ENCODE measurements at places on chromosomes 1 and 21.
A peak's percentile ranks its signal among the peaks of the same experiment; 100 is the strongest.

- no peak for DNase-seq
Measured at GRCh38 chr1:116817582-116818064, 63.4 kb downstream of the CD2 start.

DNA sequence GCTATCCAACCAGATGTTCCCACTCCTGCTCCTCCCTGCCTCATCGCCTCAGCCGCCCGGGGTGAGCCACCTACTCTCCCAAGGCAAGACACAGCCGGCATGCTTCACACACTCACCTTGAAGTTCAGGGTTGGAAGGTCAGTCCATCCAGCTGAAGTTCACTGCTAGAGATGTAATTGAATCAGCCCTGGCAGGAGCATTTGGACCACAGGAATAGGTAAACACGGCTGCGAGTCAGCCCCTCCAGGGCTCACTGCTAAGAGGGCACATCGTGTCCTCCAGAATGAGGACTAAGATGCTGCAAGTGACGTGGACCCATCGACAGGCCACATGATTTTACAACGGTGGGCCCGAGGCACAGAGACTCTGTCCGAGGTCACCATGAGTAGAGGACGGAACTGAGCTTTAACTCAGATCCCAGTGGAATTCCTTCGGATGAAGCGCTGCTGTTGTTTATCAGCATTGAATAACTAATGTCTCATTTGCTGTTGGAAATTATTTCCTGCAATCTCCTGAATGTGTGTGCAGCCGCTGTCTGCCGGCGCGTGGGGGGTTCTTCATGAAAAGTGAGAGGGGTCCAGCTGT lies 41.9 kb downstream of the RSPH1 start:
- DNase-seq = no peak

DNA sequence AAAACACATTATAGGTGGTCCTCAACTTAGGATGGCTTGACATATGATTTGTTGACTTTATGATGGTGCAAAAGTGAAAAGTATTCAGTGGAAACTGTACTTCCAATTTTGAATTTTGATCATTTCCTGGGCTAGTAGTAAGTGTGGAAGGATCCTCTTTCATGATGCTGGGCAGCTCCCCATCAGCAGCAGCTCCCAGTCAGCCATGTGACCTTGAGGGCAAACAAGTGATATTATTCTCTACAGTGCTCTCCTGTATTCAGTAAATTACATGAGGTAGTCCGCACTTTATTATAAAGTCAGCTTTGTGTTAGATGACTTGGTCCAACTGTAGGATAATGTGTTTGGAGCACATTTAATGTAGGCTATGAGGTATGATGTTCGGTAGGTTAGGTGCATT lies 36.4 kb downstream of the SLC22A15 start:
- peak; percentile 8 for DNase-seq

DNA sequence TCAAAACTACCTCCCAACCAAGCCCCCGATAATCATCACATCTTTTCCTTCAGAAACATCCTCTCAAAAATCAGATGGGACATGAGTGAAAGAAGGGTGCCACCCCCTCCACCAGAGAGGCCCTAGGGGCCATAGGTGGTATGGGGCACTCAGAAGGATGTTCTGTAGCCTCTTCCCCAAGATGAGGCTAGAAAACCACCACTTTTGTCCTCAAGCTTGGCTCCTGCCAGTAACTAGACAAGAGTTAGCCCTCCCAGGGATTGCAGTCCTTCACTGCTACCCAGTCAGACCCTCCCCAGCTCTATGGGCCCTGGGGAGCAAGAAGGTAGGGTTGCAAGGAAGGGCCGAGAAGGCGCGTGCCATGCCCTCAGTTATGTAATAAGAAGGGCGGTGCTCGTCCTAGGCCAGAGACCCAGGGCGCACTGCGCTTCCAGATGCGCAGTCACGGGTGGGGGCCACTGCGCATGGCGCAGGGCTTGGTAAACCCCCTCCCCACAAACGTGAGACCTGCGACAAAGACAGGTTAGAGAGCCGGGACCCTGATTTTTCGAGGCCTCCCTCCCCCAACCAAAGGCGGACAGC lies 69.7 kb downstream of the CD46 start:
- no peak for DNase-seq

GRCh38 chr21:26715878-26716506 lies 129.2 kb downstream of the ADAMTS1 start:
- peak; percentile 9 for DNase-seq

- DNase-seq = no peak
Measured at GRCh38 chr1:61851235-61851634, 109.0 kb downstream of the PATJ start.

- DNase-seq = no peak
Measured at GRCh38 chr1:196063294-196063693, 544.9 kb downstream of the KCNT2 start.

DNA sequence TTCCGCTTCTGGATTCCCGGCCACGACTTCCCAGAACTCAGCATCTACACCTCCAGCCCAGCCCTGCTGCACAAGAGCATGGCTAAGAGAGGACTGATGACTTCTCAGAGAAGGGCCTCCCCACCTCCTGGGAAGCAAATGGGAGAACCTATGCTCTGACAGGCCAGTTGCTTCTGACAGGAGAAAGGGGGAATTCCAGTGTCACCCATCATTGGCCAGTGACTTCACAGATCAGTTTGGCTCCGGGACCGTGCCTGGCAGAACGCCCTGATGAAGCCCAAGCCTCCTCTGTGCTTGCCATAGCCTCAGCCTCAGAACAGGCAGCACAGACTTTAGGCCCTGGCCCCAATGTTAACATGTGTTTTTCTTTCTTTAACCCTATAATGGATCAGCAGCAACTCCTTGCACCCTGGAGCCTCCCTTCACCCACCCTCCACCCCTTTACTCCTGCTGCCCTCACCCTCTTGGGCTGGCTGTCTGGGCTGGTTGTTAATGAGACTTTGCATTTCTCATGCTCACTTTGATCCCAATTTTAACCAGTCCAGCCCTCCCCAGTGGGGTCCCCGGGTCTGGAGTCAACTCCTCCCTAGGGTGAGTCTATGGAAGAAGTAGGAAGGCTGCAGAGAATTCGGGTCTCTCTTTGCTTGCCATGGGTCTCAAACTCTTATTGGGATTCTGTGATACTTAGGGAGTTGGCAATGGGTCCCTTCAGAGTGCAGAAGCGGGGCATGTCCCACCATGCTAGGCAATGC lies 42.7 kb upstream of the SLC30A1 start:
- no peak for DNase-seq

DNA sequence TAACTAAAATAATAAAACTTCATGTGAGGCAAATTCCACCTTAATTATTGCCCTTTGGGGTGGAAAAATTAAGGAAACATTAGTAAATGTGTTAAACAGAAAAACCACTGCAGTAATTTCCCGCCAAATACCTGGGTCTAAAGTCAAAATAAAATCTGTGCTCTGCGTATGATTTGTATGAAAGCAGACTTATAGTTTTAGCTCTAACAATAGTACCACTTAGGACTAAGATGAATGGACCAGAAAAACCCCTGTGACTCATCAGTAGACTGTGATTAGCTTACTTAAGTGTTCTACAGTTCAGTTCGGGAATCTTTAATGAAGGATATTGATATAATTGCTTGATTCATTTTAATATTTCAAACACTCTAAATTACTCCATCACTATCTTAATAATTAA lies 23.3 kb upstream of the C1orf105 start:
- no peak for DNase-seq

GRCh38 chr1:214248311-214249085 lies 32.5 kb upstream of the SMYD2 start:
- DNase-seq = no peak

DNA sequence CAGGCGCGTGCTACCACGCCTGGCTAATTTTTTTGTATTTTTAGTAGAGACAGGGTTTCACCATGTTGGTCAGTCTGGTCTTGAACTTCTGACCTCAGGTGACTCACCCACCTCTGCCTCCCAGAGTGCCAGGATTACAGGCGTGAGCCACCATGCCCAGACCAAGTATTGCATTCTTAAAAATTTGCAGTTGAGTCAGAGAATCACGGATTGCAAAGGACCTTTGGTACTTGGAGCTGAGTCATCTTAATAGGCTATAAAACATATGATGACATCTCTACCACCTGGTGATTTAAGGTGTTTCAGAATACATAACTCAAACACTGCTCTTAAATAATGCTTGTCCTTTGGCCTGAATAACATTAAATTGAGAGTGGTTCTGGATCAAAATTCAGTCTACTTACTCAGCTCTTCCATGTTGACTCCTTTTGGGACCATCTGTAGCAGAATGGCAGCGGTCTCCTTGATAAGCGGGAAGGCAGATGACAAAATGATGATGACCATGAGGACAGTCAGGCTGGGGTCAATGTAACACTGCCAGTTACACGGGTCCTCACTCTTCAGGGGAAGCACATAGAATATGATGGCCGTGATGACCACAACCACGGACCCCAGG lies 10.4 kb downstream of the SLC30A10 start:
- DNase-seq = no peak

- no peak for DNase-seq
Measured at GRCh38 chr1:9691691-9692090, 40.2 kb downstream of the PIK3CD start.

DNA sequence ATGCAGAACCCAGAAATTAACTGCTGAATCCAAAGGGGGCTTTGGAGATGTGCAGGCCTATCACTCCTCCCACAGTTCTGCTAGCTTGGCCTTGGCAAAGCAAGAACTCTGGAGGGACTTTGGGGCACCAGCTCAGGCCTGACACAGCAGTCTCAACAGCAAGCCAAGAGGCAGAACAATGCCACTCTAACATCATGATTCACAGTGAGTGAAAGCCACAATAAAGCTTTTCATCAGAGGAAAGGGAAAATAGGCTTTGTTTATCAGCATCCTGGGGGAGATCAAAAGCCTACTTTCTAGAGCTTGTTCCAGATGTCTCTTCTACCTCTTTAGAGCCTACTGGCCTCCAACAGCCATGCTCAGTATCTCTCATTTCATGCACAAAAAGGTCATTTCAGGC lies 283.4 kb downstream of the KCNH1 start:
- peak; percentile 83 for DNase-seq

- DNase-seq = no peak
Measured at GRCh38 chr1:26285366-26286063, 5.6 kb downstream of the SH3BGRL3 start.

DNA sequence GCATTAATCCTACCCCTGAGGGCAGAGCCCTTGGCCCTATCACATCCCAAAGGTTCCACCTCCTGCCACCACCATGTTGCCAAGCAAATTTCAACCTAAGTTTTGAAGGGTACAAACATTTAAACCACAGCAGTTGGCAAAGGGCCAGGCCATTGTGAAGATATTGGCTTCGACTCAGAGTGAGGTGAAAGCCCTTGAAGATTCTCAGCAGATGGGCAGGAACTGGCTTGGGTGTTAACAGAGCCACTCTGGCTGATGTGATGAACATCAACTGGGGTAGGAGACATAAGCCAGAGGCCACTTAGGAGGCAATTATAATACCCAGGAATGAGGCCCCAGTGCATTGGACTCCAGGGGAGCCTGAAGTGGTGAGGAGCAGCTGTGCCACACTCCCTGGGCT lies 207.7 kb upstream of the KAZN start:
- no peak for DNase-seq

GRCh38 chr1:45550401-45551351 lies at the start of gene AKR1A1:
Gene AKR1A1 (plus strand): TSS chr1:45550826. CDS start chr1:45561795, 10,969 bp downstream.
- DNase-seq = peak; percentile 51

GRCh38 chr1:169024800-169025271 lies 81.7 kb upstream of the ATP1B1 start:
- DNase-seq = no peak

DNA sequence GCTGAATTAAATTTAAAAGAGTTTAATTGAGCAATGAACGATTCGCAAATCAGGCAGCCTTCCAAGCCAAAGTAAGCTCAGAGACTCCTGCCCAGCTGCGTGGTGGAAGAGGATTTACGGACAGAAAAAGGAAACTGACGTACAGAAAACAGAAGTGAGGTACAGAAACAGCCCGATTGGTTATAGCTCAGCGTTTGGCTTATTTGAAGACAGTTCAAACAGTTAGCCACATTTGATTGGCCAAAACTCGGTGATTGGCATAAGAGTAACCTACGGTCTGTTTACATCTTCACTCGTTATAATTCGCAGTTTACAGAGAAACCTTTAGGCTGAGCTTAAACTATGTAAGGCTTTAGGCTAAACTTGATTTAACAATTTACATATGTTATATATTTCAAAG lies 46.9 kb downstream of the CR1L start:
- no peak for DNase-seq

- no peak for DNase-seq
Measured at GRCh38 chr1:41622859-41623732, 138.6 kb upstream of the EDN2 start.

GRCh38 chr1:204725821-204726448 lies 40.4 kb upstream of the LRRN2 start:
- DNase-seq = no peak

DNA sequence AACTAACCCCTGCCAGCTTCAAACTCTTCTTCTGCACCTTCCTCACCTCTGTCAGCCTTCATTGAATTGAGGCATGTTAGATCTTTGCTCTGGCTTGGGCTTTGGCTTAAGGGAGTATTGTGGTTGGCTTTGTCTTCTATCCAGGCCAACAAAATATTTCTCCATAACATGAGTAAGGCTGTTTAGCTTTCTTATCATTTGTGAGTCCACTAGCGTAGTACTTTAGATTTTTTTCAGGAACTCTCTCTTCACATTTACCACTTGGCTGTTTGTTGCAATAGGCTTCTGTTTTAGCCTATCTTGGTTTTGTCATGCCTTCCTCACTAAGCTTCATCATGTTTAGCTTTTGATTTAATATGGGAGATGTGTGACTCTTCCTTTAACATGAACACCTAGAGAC lies 417.5 kb downstream of the NCAM2 start:
- no peak for DNase-seq

All from hypothalamus (tissue), 51 donors.